ENCODE measurements at places on chromosomes 1 and 21.
A peak's percentile ranks its signal among the peaks of the same experiment; 100 is the strongest.

GRCh38 chr1:155064111-155064831 lies 731 bp downstream of the EFNA4 start:
- DNase-seq, result no peak

DNA sequence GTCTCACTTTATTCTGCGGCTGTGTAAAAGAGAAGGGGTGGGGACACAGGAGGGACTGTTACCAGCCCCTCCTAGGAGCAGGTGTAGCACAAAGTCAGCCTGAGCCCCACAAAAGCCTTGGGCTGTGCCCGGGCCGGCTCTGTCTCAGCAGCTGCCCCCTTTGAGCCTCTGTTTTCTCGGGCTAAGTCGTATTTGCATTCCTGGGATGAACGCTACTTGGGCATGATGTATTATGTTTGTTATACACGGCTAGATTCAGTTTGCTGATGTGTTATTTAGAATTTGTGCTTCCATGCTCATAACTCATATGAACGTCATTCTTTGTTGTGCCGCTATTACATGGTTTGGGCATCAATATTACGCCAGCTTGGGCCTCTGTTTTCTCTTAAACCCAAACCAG lies 47.8 kb downstream of the KCNN3 start:
- no peak for DNase-seq

GRCh38 chr1:34796990-34797389 lies 4.2 kb downstream of the GJA4 start:
- no peak for DNase-seq

DNA sequence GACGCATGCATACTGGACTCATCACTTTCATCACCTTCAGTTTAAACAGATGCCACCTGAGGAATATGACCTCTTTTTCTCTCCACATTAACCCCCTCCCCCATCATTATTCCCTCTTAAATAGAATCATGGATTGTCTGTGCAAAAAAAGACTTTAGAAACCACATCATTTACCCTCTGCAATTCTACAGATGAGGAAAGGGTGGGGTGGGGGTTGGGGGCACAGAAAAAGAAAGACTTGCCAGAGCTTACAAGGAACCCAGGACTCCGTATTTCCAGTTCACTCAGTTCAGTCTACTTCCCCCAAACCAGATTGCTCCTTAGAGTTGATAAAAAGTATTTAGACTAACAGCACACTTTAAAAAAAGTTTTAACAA lies 26.2 kb upstream of the NFIA start:
- DNase-seq, result no peak

DNA sequence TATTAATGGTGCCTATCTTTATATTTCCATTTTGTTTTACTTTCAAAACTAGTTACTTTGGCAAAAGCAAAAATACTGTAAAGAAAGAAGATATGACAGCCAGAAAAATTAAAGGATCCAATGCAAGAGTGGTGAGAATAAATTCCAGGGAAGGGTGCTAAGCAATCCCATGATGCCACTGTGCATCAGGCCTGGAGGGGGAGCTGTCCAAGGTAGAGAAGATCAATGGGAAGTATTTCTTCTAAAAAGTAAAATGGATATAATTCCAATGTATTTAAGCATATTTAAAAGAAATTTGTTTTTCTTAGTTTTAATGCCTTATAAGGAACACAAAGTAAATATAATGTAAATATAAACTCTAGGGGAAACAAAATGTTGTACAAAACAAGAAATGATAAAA lies 1382.2 kb upstream of the B3GALT2 start:
- DNase-seq, result peak; percentile 4

- DNase-seq, result no peak
These were observed 95.6 kb upstream of the SNX7 start for GRCh38 chr1:98565951-98566350.

Measured in HTR-8/SVneo (cell line).